Neural progenitor cell (in vitro differentiated cells): ENCODE measurements at places on chromosomes 11 and 22. TPM values are rescaled to one million over a fixed set of nuclear protein-coding genes. Genes with fewer than 3 reads are reported as not detected.

The KDM4D gene
- 4.8 and 6.8 TPM in 2 replicates for total RNA-seq

- no peak overlapping the region for H3K27ac ChIP-seq
- H3K36me3 ChIP-seq = no peaks in the 10 kb centered on the region
- DNase-seq = peak; percentile 79
- H3K27me3 ChIP-seq = no peaks in the 10 kb centered on the region
- H3K4me3 ChIP-seq = no peak overlapping the region
Measured at GRCh38 chr11:34492806-34493414, 20.7 kb downstream of the ELF5 start.

The CDC42EP1 gene
- total RNA-seq = 0.84 and 1.8 TPM in 2 replicates

DNA sequence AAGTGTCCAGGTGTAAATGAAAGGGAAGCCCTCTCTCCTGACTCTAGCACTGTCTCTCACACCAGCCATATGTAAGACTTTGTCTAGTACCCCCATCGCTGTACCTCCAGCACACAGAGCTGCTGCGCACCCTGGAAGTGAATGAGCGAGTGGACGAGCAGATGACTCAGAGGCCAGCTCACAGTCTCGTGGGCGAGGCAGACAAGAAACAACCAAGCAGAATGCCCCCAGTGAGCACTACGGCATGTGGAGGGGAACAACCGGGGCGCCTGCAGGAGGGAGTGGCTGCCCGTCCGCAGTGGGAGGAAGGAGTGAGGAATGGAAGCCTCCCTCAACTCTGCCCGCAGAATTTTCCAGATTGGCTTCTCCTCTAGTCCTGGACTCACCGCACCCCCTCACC lies 46.4 kb downstream of the MCM5 start:
- no peaks in the 10 kb centered on the region for H3K27me3 ChIP-seq
- peaks cover 6% of the 10 kb centered on the region for H3K4me1 ChIP-seq
- H3K4me3 ChIP-seq = no peak overlapping the region

- H3K27me3 ChIP-seq = no peaks in the 10 kb centered on the region
- no peaks in the 10 kb centered on the region for H3K36me3 ChIP-seq
- no peak for DNase-seq
- H3K4me3 ChIP-seq = no peak overlapping the region
- no peak overlapping the region for H3K27ac ChIP-seq
- no peaks in the 10 kb centered on the region for H3K4me1 ChIP-seq
Measured at GRCh38 chr11:61092280-61092766, 10.0 kb upstream of the CD5 start.

The BEST1 gene
- 0.15 TPM in 1 of 2 replicates, not detected in the other for total RNA-seq

The PDHX gene
- 29.5 and 38.4 TPM in 2 replicates for total RNA-seq

The MPZL2 gene
- total RNA-seq = 1.9 and 2.3 TPM in 2 replicates

DNA sequence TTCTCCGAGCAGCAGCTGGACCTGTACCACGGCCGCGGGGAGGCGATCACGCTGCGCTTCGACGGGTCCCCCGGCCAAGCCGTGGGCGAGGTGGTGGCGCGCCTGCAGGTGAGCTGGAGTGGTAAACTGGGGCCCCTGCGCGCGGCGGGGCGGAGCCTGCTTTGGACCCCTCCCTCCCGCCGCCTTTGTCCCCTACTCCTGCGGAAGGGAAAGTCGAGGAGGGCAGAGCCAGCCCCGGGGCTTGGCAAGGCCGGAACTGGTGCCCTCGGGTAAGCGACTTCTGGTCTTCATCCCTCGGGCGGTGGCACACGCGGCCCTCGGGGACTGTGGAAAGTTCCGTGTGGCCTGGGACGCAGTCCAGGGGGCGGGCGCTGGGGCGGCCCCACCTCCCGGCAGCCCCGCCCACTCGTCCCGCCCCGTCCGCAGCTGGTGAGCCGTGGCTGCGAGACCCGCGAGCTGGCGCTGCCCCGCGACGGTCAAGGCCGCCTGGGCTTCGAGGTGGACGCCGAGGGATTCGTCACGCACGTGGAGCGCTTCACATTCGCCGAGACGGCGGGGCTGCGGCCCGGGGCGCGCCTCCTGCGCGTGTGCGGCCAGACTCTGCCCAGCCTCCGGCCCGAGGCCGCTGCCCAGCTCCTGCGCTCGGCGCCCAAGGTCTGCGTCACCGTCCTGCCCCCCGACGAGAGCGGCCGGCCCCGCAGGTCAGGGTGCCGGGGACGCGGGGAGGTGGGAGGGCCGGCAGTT lies 9.2 kb downstream of the SIPA1 start:
- no peaks in the 10 kb centered on the region for H3K36me3 ChIP-seq
- peak overlapping the region; percentile 48 for H3K4me3 ChIP-seq
- H3K27me3 ChIP-seq = peaks cover 33% of the 10 kb centered on the region
- H3K4me1 ChIP-seq = peaks cover 3% of the 10 kb centered on the region
- peak; percentile 57 for DNase-seq
- no peak overlapping the region for H3K27ac ChIP-seq
